ENCODE measurements at places on chromosomes 13 and 19.

GRCh38 chr19:42531313-42531712 lies 3.0 kb upstream of the CEACAM1 start:
- no peak for DNase-seq

GRCh38 chr19:53538378-53539109 lies 599 bp downstream of the ZNF331 start:
- DNase-seq, result no peak

DNA sequence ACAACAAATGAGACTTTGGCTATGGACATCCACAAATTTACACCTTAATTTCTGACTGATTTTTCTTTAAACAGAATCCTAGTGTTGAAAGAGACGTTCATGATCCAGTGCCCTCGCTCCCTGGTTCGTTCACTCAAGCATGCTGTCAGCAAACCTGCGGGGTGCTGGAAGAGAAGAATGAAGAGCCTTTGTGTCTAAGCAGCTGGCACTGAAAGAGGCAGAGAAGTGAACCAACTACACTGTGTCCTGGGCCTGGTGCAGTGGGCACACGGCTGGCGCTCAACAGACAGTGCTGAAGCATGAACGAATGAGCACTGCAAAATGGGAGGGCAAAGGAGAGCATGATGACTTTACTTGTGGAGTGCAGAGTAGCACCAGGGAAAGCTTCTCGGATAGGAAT lies 46.8 kb downstream of the MIPEP start:
- no peak for DNase-seq

DNA sequence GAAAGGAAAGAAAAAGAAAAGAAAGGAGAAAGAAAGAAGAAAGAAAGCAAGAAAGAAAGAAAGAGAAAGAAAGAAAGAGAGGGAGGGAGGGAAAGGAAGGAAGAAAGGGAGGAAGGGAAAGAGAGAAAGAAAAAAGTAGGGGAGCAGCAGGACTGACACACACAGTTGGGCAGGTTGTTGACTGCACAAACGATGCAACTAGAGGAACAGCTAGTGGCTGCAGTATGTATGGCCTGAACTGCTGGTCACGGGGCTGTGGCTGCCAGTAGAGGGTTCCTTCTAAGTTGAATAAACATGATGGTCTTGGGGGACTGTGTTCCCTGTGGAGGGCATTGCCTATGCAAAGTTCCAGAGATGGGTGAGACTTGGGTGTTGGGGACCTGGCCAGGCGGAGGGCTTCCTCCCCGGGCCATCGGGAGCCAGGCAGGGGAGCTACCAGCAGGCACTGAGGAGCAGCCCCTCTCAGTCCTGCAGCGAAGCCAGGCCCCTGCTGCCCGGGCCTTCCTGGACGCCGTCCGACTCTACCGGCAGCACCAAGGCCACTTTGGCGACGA lies 16.7 kb upstream of the COLGALT1 start:
- no peak for DNase-seq

DNA sequence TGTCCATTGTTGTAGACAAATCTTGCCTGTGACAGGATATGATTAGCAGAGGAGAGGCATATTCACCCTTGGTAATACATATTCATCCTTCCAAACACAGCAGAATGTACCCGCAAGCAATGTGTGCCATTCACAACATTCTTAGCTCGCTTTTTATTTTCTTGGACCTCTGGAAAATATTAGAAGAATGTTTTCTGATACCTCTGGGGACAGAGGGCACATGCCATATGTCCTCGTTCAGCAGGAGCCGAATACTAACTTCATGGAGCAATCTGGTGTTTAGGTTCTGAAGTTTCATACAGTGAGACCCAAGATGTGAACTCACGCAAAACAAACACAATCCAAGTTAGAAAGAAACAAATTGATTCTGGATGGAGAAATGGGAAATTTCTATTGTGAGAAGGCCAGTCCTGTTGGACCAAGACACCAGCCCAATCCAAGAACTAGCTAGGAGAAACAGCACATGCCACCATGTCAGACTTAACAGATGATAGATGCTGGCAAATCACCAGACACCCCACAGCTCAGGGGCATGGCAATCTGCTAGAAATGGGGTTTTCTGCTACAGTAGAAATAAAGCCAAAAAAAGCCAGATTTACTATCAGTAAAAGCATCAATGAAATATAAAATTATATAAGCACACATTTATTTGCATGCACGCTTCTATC lies 297.4 kb downstream of the DCLK1 start:
- no peak for DNase-seq

DNA sequence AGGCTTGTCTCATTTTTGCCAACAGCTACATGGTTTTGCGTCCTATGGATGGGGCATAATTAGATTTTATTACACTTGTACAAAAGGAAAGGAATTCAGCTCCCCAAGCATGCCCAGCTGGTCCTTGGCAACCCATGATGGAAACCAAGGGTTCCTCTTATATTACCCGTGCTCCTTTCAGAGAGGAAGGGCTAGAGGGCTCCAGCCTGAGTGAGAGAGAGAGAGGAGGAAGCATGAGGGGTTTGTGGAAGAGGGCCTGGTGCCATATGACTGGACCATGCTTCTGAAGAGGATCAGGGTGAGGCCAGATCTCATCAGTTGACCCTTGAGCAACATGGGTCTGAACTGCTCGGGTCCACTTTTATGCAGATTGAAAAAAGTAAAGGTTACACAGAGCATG lies 3.5 kb upstream of the RPS9 start:
- DNase-seq, result no peak

DNA sequence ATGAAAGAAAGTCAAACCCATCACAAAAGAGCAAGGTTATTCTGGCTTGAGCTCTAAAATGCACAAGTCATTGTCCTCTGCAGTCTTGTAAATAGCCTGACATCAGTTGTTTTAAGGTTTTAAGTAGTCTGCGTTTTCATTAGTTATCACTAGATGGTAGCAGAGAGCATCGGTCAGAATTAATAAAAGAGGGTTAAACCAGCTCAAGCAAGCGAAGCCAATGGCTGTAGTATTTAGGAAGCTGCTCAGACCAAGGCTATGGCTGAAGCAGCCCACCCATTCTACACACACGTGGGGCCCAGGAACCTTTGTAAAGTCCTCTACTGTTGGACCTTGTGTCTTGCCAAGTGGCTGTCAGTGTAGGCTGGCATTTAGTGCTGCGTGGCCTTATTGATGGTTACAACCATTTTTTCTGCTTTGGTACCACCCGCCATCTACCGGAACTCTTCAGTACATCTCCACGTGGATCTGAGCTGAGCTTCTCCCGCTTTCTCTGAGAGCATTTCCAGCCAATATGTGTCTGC lies 13.3 kb upstream of the ZNF57 start:
- no peak for DNase-seq

DNA sequence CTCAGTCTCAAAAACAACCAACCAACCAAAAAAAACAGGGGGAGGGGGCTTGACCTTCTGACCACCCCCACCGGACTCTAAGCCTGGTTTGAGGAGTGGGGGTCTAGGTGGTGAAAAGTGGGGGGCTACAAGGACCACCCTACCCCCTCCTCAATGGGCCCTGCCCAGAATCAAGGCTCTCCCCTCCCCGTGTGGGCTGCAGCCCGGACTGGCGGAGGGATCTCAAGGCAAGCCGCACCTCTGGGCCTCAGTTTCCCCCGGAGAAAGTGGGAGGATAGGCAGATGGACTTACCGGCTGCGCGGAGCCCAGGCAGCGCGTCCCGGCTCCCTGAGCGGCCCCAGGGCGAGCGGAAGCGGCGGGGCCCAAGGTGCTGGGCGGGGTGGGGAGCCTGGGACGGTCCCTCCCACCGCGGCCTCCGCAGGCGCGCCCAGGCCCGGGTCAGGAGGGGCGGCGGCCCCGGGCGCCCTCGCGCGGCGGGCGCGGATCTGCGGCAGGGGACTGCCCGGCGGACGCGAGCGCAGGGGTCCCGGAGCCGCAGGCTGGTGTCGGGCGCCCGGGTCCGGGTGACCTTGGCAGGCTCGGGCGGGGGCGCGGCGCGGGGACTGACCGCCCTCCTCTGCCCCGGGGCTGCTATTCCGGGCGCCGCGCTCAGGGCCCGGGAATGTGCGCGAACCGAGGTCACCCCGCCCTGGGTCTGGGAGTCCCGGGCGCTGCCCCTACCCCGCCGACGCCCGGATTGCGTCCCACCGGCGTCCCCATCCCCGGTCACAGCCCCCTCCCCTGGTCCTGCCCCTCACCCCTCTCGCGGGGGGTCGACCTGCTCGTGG lies at the start of gene ADAMTSL5:
Gene ADAMTSL5 (minus strand): TSS at position 349 of the 828 bp plus-strand sequence. CDS start 2,076 bp downstream, outside the sequence.
- no peak for DNase-seq

GRCh38 chr13:113404366-113404722 lies 40.4 kb upstream of the GRTP1 start:
- DNase-seq, result no peak

- DNase-seq, result no peak
These were observed 97.8 kb upstream of the UBL3 start for GRCh38 chr13:29948244-29948643.

DNA sequence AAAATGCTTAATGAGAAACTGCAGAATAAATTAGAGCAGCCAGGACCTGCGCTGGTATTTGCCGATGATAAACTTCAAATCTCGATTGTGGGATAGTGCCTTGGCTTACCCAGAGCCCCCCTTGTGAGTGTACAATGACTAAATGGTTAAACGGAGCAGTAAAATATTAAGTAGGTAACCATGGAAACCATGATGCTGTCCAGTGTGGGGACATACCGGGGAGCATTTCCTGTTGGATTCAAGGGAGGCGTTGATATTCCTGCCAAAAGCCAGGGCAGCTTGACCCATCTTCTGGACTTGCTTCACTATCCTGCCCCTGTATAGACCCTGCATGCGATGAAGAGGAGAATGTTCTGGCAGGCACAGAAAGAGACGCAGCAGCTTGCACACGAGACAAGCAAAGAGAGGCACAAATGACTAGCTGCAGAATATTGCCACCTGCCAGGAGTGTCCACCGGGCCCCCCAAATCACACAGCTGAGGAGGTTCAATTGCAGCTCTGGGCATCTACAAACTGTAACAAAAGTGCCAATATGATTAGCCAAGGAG lies 255.3 kb upstream of the TSHZ3 start:
- DNase-seq, result no peak

- no peak for DNase-seq
These were observed 57.1 kb downstream of the KL start for GRCh38 chr13:33073338-33073737.

DNA sequence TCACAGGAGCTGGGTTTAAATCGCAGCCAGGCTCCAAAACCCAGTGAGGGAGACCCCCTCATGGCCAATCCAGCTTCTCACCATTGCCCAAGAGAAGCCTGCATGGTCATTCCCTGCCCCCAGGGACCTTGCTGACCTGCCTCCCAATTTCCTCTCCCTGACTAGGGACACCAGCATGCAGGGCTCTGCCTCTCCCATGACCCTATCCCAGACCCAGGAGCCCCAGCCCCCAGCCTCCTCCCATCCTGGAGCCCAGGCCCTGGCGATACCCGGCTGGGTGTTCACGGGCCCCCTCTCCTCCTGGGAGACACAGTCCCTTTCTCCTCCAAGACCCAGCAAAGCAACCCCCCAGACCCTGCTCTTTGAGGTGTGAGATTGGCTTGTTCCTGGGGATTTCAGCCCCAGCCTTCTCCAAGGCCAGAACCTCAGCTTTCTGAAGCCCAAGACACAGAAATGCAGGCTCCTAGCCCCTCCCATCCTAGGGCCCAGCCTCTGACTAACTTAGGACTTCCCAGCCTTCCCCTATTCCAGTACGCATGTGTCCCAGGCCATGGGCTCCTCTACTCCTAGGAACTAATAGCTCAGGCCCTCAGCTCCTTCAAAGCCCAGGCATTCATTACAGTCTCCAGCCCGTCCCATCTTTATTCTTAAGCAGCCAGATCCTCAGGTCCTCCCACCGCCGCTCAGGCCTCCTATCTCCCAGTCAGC lies 1.1 kb downstream of the GYS1 start:
- no peak for DNase-seq

GRCh38 chr13:33379608-33380007 lies 94.1 kb upstream of the STARD13 start:
- DNase-seq, result no peak

GRCh38 chr19:20413705-20414104 lies 151.9 kb downstream of the ZNF737 start:
- no peak for DNase-seq

GRCh38 chr19:35049456-35049855 lies 7.9 kb downstream of the HPN start:
- no peak for DNase-seq

DNA sequence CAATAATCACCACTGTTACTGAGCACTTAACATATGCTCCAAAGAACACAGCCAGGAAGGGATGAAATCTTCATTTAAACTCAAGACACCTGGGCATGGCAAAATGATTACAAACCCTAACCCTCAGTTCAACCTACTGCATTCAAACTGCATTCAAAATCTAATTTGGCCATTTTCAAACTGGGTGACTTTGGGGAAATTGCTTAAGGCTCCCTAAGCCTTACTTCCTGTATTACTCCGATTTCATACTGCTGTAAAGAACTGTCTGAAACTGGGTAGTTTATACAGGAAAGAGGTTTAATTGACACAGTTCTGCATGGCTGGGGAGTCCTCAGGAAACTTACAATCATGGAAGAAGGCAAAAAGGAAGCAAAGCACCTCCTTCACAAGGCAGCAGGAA lies 50.4 kb downstream of the CBY2 start:
- no peak for DNase-seq

DNA sequence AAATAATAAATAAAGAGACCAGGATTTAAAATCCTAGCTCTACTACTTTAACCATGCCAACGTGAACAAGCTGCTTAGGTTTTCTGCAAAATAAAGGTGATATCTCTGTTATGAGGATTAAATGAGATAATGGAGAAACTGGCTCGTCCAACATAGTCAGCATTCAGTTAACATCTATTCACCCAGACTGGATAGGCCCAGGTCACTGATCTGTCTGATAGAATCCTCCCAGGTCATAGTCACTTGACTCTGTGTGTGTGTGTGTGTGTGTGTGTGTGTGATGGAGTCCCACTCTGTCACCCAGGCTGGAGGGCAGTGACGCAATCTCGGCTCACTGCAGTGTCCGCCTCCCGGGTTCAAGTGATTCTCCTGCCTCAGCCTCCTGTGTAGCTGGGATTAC lies 12.9 kb upstream of the RAB8A start:
- no peak for DNase-seq

GRCh38 chr13:42649831-42650230 lies 75.9 kb downstream of the TNFSF11 start:
- DNase-seq, result no peak

GRCh38 chr19:7450243-7451223 lies 38.3 kb downstream of the PEX11G start:
- DNase-seq, result peak; percentile 17

- DNase-seq, result peak; percentile 50
These were observed 10.9 kb upstream of the KCTD15 start for GRCh38 chr19:33785795-33786194.

DNA sequence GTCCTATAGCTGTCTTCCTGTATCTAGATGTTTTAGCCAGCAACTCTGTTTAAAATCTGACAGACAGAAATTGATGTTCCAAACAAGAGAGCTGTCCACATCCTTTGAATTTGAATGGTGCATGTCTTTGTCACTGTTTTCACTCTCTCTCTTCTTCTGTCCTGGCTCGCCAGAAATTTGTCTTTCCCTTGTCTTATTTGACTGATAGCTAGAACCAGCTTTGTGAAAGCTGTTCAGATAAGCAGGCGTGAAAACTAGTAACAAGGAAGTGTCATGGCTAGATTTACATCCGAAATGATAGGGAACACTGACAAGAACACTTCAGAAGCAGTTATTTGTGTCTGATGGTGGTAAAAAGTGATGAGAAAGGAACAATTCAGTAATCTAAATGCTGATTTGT lies 354.9 kb upstream of the SLITRK1 start:
- DNase-seq, result no peak

Data from fibroblast of skin of left biceps (primary cell).